Right kidney (tissue), 9 donors: ENCODE measurements at places on chromosomes 5 and 9.
A peak's percentile ranks its signal among the peaks of the same experiment; 100 is the strongest.

DNA sequence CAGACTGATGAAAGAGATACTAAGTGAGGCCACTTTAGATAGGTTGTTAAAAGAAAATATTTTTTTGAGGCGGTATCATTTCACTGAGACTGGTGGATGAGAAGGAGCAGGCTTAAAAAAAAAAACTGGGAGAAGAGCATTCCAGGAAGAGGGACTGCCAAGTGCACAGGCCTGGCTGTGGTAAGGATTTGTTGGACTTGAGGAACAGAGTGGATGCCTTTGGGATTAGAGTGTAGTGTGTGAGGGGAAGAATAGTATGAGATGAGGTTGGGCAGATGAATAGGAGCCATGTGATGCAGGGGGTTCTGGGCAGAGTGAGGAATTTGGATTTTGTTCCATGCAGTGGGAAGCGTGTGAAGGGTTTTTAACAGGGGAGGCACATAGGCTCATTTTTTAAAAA is 57.9 kb downstream of the PBX3 start:
- no peak for DNase-seq

DNA sequence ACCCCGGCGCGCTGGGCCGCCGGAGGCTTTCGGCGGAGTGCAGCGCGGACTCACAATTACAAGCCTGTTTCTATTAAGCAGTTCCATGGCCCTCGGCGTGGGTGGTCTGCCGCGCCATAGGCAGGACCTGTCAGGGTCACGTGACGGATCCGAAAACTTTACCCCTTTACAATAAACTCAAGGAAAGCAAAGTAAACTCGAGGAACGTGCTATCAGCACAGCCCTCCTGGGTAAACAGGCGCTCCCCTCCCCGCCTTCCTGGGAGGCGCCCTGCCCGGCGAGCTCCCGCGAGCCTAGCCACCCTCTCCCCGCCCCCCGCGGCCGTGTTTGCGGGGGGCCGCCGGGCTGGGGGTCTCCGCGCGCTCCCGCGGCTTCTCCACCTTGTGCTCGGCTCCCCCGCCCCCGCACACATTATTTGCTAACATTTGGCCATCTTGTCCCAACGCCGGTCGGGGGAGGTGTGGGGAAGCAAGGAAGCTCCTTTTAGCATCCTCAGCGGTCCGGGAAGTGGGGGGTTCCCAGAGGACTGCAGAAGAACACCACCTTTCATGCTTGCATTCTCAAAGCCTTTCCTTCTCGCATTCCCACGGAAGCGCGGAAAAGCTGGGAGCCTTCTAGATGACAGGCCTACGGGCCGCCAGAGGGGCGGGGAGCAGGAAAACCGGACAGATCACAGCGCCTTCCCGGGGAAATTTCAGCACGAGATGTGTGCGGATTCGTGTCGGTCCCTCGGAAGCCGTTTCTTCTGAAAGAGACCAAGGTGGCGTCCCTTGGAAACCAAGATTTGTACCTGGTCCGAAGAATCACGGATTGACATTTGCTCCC is at the start of gene PTCH1:
Gene PTCH1, minus strand, starts transcription at position 238 of the 825 bp plus-strand sequence.
- DNase-seq, result peak; percentile 91

- DNase-seq, result no peak
Observed at GRCh38 chr9:118023644-118024043, 319.4 kb downstream of the TLR4 start.

- no peak for DNase-seq
Observed at GRCh38 chr5:126981222-126981621, 49.1 kb downstream of the MARCHF3 start.

DNA sequence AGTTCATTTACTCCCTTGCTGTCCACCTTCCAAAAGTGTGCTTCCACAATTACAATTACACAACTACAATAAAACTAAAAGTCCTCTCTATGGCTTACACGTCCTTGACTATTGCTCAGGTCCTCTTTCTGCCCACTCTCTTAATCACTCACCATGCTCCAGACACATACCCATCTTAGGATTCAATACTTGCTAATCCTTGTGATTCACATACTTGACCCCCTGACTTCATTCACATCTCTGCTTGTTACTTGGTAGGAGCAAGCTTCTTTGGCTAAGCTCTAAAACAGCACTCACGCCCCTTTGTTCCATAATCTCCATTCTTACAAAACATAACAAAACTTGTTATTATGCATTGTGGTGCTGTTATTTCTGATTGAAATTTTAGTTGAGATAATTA is 215.8 kb downstream of the EDIL3 start:
- no peak for DNase-seq

- DNase-seq, result no peak
Observed at GRCh38 chr9:110752766-110753165, 84.2 kb downstream of the MUSK start.

GRCh38 chr5:177994063-177994462 is 2.0 kb downstream of the PROP1 start:
- DNase-seq, result no peak

GRCh38 chr5:74293182-74293581 is 347.3 kb downstream of the ENC1 start:
- DNase-seq, result no peak

GRCh38 chr5:57244331-57244730 is 70.5 kb downstream of the GPBP1 start:
- DNase-seq, result no peak

- no peak for DNase-seq
Observed at GRCh38 chr9:107090218-107090617, 192.9 kb upstream of the RAD23B start.

- DNase-seq, result no peak
Observed at GRCh38 chr5:164204338-164204946, 699.0 kb downstream of the MAT2B start.

GRCh38 chr5:146078566-146078965 is 26.8 kb downstream of the PLAC8L1 start:
- DNase-seq, result no peak

- DNase-seq, result peak; percentile 71
Observed at GRCh38 chr9:93952784-93953495, 2.2 kb downstream of the BARX1 start.

GRCh38 chr5:135423846-135424168 is 23.3 kb downstream of the DCANP1 start:
- DNase-seq, result no peak

GRCh38 chr5:159405611-159406031 is 75.3 kb upstream of the IL12B start:
- no peak for DNase-seq

GRCh38 chr5:76684756-76685519 is 31.0 kb upstream of the F2R start:
- DNase-seq, result no peak

DNA sequence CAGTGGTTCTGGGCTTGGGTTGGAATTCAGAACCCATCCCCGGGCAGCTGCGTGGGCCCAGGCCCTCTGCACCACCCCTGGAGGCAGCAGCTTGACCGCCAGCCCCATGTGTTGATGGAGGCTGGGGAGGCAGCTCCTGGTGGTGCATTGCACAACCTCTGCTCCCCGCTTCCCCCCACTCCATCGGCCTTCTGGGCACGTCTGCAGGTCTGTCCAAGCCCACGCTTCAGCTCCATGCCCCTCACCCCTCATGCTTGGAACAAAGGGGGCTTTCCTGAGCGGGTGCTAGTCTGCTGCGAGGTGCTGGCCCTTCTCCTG is 1.4 kb downstream of the NCS1 start:
- DNase-seq, result no peak
